Tongue (tissue), 3 donors: ENCODE measurements at places on chromosomes 3 and 15. TPM values are rescaled to one million over a fixed set of nuclear protein-coding genes. Genes with fewer than 3 reads are reported as not detected.

Gene SERPINI2
- 2.2 TPM for total RNA-seq

Gene SFMBT1
- total RNA-seq, result 32.9 TPM

Gene SNX33
- 14.5 TPM for total RNA-seq

Gene CHL1
- total RNA-seq, result 69.0 TPM

Gene TNFSF10
- total RNA-seq, result 17.3 TPM

Gene C3orf49
- total RNA-seq, result not detected

Gene LAMB2
- 581 TPM for total RNA-seq

Gene GNB4
- total RNA-seq, result 49.1 TPM

Gene CHST2
- total RNA-seq, result 15.0 TPM

Gene STRC
- total RNA-seq, result 0.21 TPM

Gene SEMA7A
- 5.8 TPM for total RNA-seq

Gene MED12L
- total RNA-seq, result 8.5 TPM

Gene FNDC3B
- 147 TPM for total RNA-seq

Gene RLBP1
- not detected for total RNA-seq

Gene PRR20G
- not detected for total RNA-seq

Gene CPN2
- not detected for total RNA-seq

Gene LEKR1
- total RNA-seq, result 0.51 TPM

Gene KIF7
- 8.2 TPM for total RNA-seq

Gene SNURF
- total RNA-seq, result 31.5 TPM

Gene RTP3
- total RNA-seq, result not detected

Gene CHST13
- not detected for total RNA-seq

Gene NDUFB5
- 285 TPM for total RNA-seq

Gene CELF6
- total RNA-seq, result 1.3 TPM

Gene MYZAP
- total RNA-seq, result 3.5 TPM

Gene LRRIQ4
- not detected for total RNA-seq

Gene ACOX2
- 12.6 TPM for total RNA-seq

Gene ACAD11
- 28.3 TPM for total RNA-seq

Gene ITGA11
- total RNA-seq, result 6.3 TPM
